ENCODE measurements at places on chromosomes 7 and 10. TPM values are rescaled to one million over a fixed set of nuclear protein-coding genes. Genes with fewer than 3 reads are reported as not detected.

- no peaks in the 10 kb centered on the region for H3K36me3 ChIP-seq
- H3K4me3 ChIP-seq = no peak overlapping the region
- peaks cover 6% of the 10 kb centered on the region for H3K4me1 ChIP-seq
- no peak for DNase-seq
- no peaks in the 10 kb centered on the region for H3K27me3 ChIP-seq
Observed at GRCh38 chr7:51080622-51081269, 235.9 kb downstream of the COBL start.

DNA sequence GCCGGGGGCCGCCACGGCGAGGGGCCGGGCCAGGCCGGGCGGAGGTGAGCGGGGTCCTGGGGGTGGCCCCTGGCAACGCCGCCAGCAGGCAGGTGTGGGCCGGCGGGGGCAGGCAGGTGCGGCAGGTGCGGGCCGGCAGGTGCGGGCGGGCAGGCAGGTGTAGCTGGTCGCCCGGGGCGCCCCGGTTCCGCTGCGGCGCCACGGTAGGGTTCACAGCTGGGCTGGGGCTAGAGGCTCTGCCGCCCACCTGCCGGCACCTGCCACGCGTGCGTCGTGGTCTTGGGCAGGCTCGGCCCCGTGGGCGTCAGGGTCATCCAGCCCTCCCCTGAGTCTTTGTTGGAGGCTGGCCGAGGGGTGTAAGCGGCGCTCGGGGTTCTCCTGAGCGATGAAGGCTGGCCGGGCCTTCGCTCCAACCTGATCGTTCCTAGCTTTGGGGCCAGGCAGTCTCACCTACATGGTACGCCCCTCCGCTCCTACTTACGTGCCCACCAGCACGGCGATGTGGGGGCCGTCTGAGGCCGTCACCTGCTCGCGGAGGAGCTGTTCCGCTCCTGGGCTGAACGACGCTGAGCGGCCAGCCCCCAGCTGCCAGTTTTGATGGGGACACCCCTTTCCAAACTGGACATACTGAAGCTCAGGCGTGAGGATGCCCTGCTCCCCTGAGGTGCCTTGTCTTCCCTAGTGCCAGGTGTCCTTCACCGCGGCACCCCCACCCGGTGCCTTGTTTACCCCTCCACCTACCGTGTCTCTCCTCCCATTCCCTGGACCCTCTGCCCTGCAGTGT, 493 bp downstream of the ZMIZ2 start:
- peak overlapping the region; percentile 92 for H3K4me3 ChIP-seq
- H3K4me1 ChIP-seq = peaks cover 12% of the 10 kb centered on the region
- no peaks in the 10 kb centered on the region for H3K27me3 ChIP-seq
- peak overlapping the region; percentile 67 for H3K27ac ChIP-seq

DNA sequence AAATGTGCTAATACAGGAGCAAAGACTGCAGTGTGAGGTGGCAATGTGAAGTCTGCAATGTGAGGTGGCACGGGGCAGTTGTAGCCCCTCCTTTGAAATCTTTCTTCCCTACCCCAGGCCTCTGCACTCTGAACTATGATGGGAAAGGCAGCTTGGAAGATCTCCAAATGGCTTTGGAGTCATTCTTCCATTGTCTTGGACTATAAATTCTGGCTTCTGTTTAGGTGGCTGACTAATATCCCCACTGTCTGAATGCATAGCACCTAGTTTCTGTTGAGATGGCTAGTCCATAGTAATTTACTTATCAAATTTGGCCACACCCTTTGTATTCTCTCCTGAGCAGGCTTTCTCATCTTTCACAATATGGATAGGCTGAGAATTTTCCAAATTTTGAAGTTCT, 175.0 kb downstream of the CFTR start:
- H3K4me1 ChIP-seq = no peaks in the 10 kb centered on the region
- H3K36me3 ChIP-seq = no peaks in the 10 kb centered on the region
- H3K27me3 ChIP-seq = no peaks in the 10 kb centered on the region
- DNase-seq = no peak

The PNLIPRP2 gene
- 21.1 TPM for total RNA-seq

The PLCE1 gene
- 10.8 TPM for total RNA-seq

The HOXA4 gene
- total RNA-seq = 1.4 TPM

The RASA4B gene
- 0.52 TPM for total RNA-seq

DNA sequence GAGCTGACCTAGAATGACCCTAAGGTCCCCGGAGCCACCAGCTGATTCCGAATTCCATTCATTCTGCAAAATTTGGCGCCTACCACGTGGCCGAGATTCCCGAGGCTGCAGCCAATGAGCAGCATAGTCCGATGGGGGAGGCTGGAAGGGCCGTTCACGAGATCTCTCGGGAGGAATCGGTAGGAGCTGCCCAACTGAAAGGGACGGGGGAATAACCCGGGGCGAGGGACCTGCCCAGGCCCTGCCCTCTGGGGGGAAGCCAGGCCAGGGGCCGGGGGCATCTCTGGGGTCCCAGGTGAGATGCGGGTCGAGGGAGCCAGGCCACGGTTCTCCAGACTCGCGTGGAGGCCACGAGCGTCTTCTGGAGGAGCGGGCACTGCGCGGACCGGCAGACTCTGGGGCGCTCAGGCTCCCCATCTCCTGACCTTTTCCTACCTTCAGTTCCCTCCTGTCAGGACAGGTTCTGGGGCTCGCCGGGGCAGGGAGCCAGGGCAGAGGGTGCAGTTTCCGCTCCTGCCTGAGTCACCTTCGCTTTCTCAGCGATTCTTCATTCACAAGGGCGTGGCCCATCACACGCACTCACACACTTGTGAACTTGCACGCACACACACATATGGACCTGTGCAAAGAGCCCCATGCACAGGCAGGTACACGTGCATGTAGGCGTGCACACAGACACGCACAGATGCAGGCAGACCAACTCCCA, 173.4 kb downstream of the RNF216 start:
- H3K27me3 ChIP-seq = no peaks in the 10 kb centered on the region
- DNase-seq = no peak
- H3K36me3 ChIP-seq = no peaks in the 10 kb centered on the region
- H3K27ac ChIP-seq = no peak overlapping the region
- no peaks in the 10 kb centered on the region for H3K4me1 ChIP-seq
- no peak overlapping the region for H3K4me3 ChIP-seq

GRCh38 chr7:30831227-30831626, 60.0 kb downstream of the MINDY4 start:
- no peak for DNase-seq
- H3K4me1 ChIP-seq = no peaks in the 10 kb centered on the region
- H3K4me3 ChIP-seq = no peak overlapping the region
- H3K27me3 ChIP-seq = no peaks in the 10 kb centered on the region
- no peak overlapping the region for H3K27ac ChIP-seq

DNA sequence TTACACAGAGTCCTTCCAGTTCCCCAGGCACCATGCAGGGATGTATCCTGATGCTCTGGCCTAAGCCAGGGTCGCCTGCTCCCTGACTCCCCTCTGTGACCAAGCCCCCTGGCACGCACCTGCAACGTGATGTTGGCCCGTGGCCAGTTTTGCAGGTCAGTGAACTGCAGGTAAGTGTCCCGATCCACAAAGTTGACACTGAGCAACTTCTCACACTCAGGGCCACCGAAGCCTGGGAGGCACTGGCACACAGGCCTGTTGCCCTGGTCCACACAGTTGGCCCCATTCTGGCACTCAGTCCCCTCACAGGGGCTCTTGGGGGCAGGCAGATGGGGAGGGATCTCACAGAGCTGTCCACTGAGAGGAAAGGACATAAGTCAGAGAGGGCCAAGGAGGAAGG, 174.3 kb downstream of the LCOR start:
- no peak for DNase-seq
- H3K4me1 ChIP-seq = no peaks in the 10 kb centered on the region
- H3K27me3 ChIP-seq = no peaks in the 10 kb centered on the region

GRCh38 chr10:118698421-118698820, 56.3 kb downstream of the CACUL1 start:
- no peaks in the 10 kb centered on the region for H3K36me3 ChIP-seq
- H3K4me1 ChIP-seq = peaks cover 9% of the 10 kb centered on the region
- H3K27ac ChIP-seq = peak overlapping the region; percentile 58
- no peaks in the 10 kb centered on the region for H3K27me3 ChIP-seq
- no peak overlapping the region for H3K4me3 ChIP-seq

- H3K27ac ChIP-seq = no peak overlapping the region
- H3K4me1 ChIP-seq = peaks cover 9% of the 10 kb centered on the region
- no peak overlapping the region for H3K4me3 ChIP-seq
- H3K36me3 ChIP-seq = no peaks in the 10 kb centered on the region
- peaks cover 14% of the 10 kb centered on the region for H3K27me3 ChIP-seq
- DNase-seq = no peak
Observed at GRCh38 chr10:129023082-129023481, 444.0 kb upstream of the MGMT start.

DNA sequence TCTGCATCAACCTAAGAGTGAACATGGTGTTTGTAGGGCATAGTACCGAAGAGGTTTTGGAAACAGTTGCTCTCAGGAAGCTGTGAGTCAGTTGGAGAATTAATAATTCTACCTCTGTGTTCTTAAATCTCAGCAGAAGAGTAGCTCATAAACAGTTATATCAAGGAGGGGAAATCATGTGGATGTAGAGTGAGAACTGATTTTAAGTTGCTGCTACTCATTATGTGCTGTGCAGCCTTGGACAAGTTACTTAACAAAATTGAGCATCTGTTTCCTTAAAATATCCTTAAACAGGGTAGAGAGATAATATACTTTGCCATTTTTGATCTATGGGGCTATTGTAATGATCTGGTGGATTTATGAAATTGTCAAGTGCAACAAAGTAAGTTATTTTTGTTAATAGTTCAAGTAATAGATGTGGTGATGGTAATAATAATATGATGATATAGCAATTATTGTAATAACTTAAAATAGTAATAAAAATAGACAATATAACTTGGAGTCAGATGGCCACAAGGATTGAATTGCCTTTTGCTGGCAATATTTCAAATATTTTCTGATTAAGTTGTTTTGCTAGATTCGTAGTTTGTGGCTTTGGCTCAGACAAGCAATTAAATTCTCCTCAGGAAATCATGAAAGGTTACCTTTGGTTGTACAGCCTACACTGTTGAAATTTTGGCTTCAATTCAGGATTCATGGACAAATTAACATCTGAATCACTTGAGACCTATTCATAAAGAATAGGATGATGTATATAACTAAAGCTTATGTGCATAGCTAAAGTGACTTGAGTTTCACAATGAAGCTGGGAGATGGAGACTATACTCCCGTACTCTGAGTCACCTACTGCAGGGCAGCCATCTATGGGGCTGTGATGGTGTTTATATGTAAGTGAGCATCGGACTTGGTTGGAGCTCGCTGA, 228.5 kb downstream of the CDK14 start:
- no peak overlapping the region for H3K4me3 ChIP-seq
- H3K27me3 ChIP-seq = no peaks in the 10 kb centered on the region
- DNase-seq = no peak

The CYP2E1 gene
- total RNA-seq = 0.43 TPM

DNA sequence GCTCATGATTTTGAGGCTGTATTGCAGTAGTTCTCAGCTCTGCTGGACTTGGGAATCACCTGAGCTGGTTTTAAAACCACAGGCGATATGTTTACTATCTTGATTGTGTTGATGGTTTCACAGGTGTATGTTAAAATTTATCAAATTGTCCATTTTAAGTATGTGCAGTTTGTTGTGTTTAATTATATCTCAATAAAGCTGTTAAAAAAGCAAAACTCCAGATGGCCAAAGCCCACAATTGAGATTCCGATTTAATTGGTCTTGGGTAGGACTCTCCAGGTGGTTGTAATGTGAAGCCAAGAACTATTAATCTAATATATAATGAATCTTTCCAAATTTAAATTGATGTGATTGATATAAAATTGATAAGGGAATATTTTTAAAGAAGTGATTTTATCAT, 48.6 kb downstream of the NRCAM start:
- H3K36me3 ChIP-seq = no peaks in the 10 kb centered on the region
- peaks cover 11% of the 10 kb centered on the region for H3K4me1 ChIP-seq
- no peak overlapping the region for H3K27ac ChIP-seq
- no peaks in the 10 kb centered on the region for H3K27me3 ChIP-seq
- no peak for DNase-seq

DNA sequence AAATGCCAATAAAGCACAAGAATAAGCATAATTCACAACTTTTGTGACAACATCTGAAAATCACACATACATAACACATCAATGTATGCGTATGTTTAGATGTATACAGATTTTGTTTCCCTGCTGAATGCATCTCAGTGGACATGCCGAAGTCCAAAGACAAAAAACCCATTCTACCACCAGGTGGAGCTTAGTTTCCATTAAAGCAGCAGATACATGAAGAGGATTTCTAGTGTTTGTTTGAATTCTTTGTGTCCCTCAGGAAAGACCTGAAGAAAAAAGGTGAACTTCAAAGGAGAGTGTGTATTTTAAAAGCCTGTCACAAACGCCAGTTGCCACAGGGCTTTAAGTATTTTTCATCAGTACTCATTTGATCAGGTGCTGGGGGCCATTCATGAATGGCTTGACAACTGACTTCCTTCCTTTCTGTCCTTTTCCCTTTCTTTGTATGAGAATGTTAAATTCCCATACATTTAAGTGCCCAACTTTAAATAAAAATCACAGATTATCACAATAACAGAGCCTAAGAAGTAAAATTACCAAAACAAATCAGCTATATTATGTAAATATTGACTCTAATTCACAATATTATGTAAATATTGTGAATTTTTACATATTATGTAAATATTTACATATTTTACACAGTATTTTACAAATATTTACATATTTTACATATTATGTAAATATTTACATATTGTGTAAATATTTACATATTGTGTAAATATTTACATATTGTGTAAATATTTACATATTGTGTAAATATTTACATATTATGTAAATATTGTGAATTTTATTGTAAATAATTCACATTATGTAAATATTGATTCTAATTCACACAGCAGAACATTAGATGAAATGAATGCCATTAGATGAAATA, 343.0 kb downstream of the CRPPA start:
- no peaks in the 10 kb centered on the region for H3K27me3 ChIP-seq
- peak; percentile 76 for DNase-seq
- no peak overlapping the region for H3K4me3 ChIP-seq

GRCh38 chr7:43249823-43250145, 137.3 kb downstream of the HECW1 start:
- DNase-seq = peak; percentile 9
- no peak overlapping the region for H3K4me3 ChIP-seq
- peaks cover 5% of the 10 kb centered on the region for H3K4me1 ChIP-seq

The AUTS2 gene
- total RNA-seq = 13.0 TPM

All from hepatocyte (in vitro differentiated cells).